ENCODE measurements at places on chromosomes 2 and 18. TPM values are rescaled to one million over a fixed set of nuclear protein-coding genes. Genes with fewer than 3 reads are reported as not detected.

The LRP1B gene
- not detected for total RNA-seq

The DPYSL5 gene
- total RNA-seq: not detected

The ZBTB7C gene
- total RNA-seq: 0.36 TPM

The LBX2 gene
- total RNA-seq: 5.4 TPM

The FSHR gene
- total RNA-seq: 0.29 TPM

The KATNAL2 gene
- total RNA-seq: 5.0 TPM

The AQP12B gene
- total RNA-seq: not detected

The PUS10 gene
- total RNA-seq: 5.6 TPM
